ENCODE measurements at places on chromosomes 7 and 10.

DNA sequence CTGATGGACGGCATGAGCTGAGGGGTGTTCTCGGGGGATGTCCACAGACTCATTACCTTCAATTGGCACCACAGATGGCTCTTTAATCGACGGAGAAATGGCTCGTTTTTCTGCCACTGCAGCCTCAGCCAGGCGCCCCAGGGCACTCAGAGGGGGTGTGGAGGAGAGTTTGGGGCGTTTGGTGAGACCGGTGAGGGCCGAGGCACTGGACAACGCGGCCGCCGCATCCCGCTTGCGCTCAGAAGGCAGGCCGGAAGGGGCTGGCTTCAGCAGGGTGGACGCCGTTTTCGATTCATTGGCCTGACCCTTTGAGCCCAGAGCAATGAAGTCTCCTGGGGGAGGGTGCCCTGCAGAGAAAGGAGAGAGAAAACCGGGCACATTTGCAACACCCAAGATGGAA lies 1.3 kb downstream of the INTS1 start:
- DNase-seq: no peak

DNA sequence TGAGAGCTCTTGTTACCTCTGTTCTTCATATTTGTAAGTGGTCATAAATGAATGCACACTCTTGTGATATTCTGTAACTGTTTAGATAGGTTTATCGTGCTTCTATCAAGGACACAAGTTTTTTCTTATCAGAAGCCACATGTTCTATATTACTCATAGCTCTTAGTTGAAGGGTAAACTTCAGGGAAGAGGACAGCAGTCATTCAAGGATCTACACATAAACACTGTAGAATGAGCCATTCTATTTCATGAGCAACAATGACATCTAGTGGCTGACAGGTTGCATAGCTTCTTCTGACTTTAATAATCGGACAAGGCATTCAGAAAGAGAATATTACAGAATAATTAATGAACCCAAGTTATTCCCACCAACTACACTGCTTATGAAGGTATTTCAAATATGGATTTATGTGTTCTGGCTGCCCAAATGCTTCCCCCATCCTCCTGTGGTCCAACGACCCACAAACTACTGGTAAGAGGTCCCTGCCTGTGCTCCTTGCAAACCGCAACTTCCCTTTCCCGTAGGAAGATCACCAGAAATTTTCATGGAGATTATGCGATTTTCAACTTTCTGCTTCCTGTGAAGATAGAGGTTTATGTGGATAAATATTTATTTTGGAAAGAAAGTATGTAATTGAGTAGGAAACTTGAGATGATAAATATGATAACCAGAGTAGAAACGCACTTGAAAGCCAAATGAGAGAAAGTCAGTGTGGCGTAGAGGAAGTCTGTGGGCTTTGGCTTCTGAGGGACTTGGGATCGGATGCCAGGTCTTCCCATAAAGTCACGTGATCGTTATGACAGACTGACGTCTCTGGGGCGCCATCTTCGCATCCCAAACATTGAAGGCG lies 16.8 kb upstream of the ABCB5 start:
- DNase-seq: no peak

DNA sequence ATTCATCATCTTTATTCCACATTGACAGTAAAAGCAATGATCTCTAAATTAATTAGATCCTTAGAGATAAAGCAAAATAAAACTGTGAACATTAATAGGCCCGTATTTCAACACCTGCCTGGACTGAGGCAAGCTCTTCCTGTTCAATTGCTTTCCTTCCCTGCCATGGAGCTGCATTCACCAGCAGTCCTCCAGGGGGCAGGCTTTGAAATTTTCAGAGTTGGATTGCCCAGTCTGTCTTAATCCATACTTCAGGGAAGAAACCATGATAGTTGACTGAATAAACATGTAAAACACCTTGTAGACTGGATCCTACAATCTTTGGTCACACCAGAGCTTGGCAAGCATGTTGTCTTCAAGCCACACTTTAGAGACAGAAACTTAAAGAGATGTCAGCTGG lies 936.6 kb downstream of the NRG3 start:
- DNase-seq: no peak

GRCh38 chr10:48885376-48885775 lies 54.3 kb downstream of the LRRC18 start:
- no peak for DNase-seq

GRCh38 chr10:109676703-109677102 lies 246.6 kb downstream of the XPNPEP1 start:
- DNase-seq: no peak

- DNase-seq: no peak
These were observed 2.7 kb upstream of the ZNF786 start for GRCh38 chr7:149093228-149093627.

DNA sequence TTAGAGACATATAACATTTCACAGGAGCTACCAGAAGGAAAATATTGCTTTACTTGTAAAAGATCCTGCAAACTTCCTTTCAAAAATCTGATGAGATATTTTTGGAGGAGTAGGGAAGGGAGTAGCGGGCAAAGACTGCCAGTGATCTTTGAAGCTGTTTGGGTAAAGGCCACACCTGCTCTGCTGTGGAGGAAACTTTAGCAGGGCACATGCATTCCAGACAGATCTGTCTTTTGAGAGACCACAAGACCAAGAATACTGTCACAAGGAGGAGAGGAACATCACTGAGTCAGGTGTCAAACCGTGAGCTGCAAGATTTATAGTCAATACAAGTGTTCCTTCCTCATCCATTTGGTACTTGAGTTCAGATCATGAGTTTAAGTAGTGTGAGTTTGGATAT lies 654.4 kb downstream of the DNAJB9 start:
- no peak for DNase-seq

DNA sequence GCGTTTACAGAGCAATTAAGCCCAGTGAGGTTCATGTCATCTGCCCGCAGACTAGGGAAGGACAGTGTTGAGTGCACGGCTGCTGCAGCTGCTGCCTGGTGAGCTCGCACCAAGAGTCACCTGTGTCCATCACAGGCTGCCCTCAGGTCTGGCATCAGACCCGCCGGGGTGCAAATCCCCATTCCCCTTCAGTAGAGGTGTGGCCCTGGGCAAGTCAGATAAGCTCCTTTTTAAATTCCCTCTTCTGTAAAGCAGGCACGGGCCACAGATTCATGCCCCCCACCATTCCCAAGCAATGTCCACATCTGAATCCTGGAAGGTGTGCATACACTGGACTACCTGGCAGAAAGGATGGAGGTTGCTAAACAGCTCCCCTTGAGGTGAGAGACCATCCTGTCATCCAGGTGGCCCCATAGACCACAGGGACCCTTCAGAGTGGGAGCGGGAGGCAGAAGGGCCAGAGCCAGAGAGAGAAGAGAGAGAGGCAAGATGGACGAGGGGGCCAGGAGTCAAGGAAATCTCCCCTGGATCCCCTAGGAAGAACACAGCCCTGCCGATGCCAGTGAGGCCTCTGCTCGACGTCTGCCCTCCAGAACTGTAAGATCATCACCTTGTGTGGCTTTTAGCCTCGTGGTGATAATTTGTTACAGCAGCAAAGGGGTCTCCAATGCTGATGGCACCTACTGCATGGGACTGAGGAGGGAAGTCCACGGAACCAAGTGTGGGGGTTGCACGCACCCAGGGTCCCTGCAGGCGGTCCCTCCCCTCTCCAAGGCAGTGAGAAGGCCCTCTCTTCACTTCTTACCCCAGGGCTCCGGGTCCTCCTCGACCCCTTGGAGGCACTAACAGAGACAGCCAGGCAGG lies 168.8 kb downstream of the TCERG1L start:
- no peak for DNase-seq

DNA sequence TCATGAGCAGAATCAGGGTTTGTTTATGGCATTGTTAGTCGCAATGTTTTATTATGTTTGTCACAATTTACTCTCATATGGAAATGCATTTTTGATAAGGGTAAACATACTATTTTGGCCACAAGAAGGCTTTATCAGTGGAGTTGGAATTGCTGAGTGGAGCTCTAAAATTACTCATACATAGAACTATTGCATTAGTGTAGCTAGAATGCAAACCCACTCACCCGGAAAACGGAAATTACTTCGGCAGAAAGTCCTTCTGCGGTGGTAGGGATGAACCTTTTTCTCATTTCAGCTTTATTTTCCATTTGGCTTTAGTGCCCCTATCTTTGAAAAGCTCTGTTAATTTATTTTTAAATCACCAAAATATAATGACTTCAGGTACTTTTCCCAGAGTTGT lies 42.8 kb upstream of the NPY start:
- DNase-seq: no peak

DNA sequence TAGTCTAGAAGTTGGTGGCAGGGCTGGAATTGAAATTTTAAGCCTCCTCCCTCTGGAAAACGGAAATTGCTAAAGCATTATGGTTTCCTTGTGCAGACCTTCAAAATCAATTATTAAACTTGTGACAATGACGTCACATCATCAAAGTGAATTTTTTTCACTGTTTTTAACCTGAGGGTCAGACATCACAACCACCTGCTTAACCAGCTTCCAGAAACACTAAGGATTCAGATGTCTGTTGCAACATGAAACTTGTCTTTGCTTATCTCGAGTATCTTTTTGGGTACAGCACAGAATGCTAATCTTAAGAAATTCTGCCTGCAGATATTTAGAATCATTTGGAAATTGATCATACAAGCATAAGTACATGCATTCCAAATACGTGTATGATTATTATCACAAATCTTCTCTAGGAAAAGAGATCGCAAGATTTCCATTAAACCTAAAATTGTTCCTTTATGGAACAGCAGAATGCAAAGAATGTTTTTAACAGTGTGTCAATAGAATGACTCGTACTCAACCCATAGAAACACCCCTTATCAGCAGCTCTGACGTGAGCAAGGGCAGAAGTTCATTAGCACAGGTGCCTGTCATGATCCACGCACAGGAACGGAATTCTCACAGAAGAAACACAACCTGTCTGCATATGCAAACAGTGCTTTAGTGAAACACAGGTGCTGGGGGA lies 4.1 kb upstream of the GTPBP4 start:
- no peak for DNase-seq

DNA sequence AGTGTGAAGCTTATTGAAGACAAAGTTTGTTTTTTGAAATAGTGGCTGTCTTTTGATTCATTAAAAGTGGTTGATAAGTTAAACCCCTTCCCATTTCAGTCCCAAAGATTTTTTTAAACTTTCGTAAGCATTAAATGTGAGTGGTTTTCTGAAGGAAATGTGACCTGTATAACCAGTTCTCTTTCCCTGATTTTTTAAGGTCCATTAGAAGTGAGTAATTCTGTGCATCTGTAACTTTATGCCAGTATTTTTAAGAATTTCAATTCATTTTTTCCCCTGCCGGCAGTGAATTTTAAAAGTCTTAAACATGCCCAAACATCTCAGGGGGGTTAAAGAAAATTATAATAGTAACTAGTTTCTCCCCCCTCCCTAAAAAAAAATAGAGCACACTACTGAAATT lies 254.6 kb upstream of the SP8 start:
- no peak for DNase-seq

- no peak for DNase-seq
These were observed 44.4 kb downstream of the TSPAN15 start for GRCh38 chr10:69495666-69496065.

DNA sequence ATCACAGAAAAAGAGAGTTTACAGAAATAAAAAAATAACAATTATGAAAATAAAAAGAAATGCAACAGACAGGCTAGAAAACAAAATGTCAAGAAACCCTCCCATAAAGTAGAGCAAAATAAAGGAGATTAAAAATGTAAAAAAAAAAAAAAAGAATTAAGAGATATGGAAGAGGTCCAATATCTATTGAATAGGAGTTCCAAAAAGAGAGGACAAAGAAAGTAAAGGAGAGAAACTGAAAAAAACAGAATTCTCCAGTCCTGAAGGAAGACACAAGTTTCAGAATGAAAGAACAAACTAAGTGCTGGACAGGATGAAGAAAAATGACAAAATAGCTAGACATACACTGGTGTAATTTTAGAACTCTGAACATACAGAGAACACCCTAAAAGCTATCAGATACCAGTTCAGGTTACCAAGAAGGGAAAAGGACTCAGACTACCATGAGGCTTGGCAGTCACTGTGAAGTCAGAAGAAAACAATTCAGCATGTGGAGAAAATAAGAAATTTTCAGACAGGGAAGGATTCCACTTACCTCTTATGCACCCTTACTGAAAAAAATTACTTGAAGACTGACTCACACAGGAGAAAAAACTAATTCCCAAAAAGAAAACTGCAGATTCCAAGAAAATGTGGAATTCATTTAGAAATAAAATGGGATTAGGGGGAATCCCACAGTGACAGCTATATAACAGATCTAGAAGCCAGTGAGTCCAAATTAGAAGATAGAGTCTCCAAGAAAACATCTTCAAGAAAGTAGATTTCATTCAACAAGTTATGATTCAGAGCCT lies 40.4 kb upstream of the ABLIM1 start:
- no peak for DNase-seq

- no peak for DNase-seq
These were observed 24.3 kb downstream of the GOT1 start for GRCh38 chr10:99406149-99406548.

DNA sequence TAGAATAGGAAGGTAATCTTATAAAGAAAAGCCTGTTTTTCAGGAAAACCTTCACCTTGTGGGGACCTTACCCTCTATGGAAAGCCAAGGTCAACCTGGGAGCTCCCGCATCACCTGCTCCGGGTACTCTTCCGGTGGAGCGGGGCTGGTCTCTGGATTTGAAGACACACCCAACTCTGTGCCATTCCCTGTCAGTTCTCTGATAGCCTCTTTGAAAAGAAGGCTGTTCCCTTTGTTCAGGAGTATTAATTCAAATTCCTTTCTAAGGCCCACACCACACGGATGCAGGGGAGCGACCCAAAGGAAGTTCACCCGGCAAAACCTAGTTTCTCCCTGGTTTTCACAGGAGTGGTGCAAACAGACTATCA lies 10.7 kb downstream of the CTBP2 start:
- no peak for DNase-seq

GRCh38 chr7:2383543-2384274 lies 19.7 kb upstream of the CHST12 start:
- DNase-seq: no peak

- no peak for DNase-seq
These were observed 252.6 kb upstream of the IGFBP3 start for GRCh38 chr7:46173476-46174195.

GRCh38 chr7:77352665-77353406 lies 63.3 kb downstream of the GSAP start:
- DNase-seq: no peak
